ENCODE measurements at places on chromosomes 5 and 9.

DNA sequence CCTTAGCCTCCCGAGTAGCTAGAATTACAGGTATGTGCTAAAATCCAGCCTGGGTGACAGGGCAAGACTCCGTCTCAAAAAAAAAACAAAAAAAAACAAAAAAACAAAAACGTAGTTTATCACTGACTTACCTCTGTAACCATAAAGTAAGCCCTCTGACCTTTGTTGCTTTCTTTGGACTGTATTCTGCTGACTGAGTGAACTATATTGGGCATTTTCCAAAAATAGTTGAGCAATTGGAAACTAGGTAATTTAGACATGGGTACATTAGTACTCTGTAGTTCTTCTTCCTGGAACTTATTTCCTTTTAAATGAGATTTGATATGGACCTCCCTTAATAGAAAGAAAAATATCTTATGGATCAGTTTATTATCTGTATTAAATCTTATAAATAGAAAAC, 66.6 kb downstream of the ANKHD1 start:
- no peak for DNase-seq

DNA sequence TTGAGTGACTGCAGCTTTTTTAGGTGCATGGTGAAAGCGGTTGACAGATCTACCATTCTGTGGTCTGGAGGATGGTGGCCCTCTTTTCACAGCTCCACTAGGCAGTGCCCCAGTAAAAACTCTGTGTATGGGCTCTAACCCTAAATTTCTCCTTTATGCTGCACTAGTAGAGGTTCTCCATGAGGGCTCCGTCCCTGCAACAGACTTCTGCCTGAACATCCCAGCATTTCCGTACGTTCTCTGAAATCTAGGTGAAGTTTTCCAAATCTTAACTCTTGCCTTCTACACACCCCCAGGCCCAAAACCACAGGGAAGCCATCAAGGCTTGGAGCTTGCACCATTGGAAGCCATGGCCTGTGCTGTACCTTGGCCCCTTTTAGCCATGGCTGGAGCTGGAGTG, 1898.1 kb upstream of the NUDT12 start:
- no peak for DNase-seq

DNA sequence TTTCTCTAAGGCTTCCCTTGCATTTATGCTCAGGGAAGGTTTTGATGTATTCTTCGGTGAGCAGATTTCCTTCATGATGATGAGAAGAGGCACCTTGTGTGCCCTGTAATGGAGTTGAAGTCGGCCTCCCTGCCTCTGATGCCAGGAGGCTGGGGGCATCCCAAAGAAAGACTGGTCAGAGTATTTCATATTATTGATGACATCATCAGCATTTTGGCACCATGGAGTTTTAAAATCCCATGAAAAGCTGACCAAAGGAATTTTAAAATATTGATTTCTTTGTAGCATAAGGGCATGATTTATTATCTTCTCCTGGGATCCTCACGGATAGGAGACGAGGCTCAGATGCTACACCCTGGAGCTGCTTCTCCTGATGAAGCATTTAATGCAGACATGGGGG, 231.2 kb upstream of the IRX1 start:
- DNase-seq = no peak

GRCh38 chr5:33367416-33367815, 73.3 kb upstream of the TARS1 start:
- DNase-seq = no peak

DNA sequence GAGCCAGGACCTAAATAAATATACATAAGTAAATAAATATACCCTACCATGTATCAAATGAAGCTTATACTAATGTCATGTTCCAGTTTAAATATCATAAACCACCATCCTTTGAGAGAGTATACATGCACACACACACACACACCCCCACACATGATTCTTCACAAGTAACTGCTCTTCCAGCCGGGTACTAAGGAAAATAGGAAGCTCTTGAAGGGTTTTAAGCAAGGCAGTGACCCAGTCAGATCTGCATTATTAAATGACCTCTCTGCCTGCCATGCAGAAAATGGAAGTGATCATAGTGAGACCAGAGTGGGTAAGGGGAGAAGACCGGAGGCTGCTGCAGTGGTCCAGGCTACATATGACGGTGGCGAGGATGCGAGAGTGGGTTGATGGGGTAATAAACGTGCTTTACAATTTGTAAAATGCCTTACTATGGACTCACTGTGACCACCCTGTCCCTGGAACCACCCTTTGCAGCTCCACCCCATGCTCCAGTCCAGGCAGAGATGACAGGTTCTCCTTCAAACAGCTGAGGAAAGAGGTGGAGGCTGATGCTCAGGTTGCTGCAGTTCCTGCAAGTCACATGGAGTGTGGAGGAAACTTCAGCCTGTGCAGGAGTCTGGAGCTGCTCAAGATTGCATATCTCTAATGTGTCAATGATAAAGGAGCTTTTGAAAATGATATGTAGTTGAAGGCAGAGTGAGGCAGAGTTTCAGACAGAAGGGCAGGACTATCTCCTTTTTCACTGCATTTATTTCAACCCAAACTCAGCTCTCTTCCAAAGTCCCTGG, 38.8 kb upstream of the NDFIP1 start:
- no peak for DNase-seq

GRCh38 chr9:76772686-76773445, 8.6 kb downstream of the PCA3 start:
- no peak for DNase-seq

DNA sequence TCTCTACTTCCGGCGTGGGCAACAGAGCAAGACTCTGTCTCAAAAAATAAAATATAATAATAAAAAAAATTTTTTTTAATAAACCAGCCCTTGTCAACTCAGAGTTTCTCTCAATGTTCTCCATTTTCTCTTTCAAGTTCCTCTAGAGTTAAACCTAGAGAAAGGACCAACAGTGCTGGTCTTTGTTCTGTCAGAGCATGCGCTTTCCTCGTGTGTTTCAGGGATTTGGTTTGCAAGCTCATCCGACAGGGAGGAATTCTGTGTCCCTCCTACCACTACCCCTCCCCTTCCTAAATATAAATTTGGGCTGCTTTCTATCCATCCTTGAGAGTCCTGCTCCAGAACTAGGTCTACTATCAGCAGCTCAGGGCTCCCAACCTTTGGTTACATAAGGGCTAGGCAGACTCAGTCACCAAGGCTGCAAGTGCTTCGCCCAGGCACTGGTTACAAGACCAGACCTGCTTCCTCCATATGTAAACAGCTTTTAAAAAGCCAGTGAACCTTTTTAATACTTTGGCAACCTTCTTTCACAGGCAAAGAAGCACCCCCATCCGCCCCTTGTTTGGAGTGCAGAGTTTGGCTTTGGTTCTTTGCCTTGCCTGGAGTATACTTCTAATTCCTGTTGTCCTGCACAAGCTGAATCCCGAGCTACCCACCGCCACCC, 13.5 kb downstream of the SETX start:
- no peak for DNase-seq

DNA sequence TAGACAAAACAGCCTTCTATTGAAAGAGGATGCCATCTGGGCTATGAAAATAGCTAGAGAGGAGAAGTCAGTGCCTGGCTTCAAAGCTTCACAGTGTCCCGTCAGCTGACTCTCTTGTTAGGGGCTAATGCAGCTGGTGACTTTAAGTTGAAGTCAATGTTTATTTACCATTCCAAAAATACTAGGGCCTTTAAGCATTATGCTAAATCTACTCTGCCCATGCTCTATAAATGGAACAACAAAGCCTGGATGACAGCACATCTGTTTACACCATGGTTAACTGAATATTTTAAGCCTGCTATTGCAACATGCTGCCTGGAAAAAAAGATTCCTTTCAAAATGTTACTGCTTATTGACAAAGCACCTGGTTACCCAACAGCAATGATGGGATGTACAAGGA, 309.1 kb downstream of the NTRK2 start:
- no peak for DNase-seq

GRCh38 chr5:131756942-131757341, 39.9 kb downstream of the FNIP1 start:
- no peak for DNase-seq

- no peak for DNase-seq
Observed at GRCh38 chr9:11792870-11793269, 900.3 kb upstream of the TYRP1 start.

GRCh38 chr9:117413346-117414219, 1.3 kb downstream of the ASTN2 start:
- DNase-seq = no peak

- DNase-seq = no peak
Observed at GRCh38 chr9:34143116-34143515, 16.6 kb upstream of the DCAF12 start.

DNA sequence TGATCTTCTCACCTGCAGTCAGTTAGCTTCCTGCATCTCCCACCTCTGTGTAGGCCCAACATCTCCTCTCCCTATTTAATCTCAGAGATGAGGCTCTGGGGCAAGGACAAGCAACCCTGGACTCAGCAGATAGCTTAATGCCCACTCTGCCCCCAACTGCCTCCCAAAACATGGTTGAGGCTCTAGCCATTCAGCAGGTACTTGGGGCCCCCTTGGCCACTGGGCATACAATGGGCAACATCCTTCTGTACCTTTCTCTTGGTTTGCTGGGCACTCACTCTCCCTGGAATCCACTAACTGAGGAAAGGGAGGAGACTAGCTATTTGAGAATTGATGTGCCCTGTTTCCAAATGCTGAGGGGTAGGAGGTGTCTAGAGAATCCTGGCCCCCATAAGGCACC, 9.4 kb downstream of the IGIP start:
- no peak for DNase-seq

DNA sequence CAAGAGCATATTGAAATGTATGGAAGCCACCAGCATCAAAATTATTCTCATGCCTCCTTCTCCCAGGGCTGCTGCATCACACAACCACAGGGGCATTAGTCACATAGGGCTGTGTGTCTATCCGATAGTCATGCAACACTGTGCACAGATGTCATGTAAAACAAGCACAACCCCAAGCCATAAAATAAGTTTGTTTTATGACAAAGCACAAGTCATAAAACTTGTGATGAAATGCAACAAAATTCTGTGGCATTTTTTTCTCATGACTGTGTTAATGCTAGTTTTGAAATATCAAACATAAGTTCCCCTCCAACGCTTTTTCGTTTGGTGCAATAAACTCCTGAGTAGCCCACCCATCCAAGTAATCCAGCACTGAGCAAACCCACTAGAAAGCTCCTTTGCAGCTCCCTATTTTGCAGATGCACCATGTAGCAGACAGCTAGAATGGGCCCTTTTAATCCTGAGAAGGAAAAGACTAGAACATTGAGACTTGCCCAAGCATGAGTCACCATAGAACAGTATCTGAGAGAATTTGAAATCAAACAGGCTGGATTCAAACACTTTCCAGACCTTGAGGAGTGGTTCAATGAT, 93.3 kb upstream of the ZNF366 start:
- DNase-seq = no peak

DNA sequence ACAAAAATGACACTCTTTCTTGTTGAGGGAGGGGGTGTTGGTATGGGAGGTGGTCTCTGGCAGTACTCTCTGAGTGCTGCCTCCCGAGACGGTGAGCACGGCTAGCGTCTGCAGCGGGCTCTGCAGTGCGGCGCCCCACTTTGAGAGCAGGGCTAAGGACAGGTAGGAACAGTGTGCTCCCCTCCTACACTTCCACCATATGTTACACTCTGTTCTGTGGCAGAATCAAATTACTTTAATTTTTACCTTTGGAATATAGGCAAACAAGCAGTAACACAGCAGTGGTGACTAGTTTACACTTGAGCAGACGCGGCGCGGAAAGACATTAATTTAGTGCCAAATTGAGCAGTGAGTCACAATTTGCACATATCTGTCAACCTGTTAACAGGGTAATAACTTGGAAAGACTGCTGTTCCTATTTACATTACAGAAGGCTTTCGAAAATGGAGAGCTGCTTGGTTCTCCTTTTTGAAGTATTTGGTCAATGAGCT, 136.3 kb downstream of the MED27 start:
- DNase-seq = no peak

- DNase-seq = no peak
Observed at GRCh38 chr9:117704024-117704575, at the start of gene TLR4. TSS of gene TLR4 (plus strand) at chr9:117704403. CDS start at chr9:117704473, 70 bp downstream.

DNA sequence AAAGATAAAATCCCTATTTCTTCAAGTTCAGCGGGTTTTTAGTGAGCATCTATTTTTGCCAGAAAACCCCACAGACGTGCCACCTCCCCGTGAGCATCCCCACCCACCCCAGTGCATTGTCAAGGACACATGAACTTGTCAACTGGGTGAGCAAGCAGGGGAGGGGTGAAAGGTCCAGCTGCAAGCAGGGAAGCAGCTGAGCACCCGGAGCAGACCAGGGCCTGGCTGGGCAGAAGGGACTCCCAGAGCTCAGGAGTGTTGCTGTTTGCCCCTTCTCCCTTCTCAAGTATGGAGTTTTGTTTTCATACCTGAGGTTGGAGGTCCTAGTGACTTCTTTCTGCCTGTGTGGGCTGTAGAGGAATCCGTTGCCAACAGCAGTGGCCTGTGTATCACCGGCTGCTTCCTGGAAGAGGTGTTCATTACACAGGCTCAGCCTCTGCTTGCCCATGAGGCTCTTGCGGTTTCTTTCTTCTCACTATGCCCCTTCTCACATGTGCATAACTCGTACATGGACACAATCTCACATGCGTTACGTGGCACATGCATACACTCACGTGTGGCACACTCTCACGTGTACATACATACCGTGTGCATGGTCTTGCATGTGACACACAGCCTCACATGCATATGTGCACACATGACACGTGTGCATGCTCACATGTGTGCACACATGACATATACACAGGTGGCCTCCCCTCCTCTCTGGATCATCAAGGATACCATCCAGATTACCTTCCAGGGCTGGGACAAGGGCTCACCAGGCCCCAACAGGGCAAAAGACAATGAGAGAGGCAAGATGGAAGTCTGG, 126.7 kb downstream of the MVB12B start:
- DNase-seq = no peak

- no peak for DNase-seq
Observed at GRCh38 chr9:1871626-1872419, 143.3 kb upstream of the SMARCA2 start.

DNA sequence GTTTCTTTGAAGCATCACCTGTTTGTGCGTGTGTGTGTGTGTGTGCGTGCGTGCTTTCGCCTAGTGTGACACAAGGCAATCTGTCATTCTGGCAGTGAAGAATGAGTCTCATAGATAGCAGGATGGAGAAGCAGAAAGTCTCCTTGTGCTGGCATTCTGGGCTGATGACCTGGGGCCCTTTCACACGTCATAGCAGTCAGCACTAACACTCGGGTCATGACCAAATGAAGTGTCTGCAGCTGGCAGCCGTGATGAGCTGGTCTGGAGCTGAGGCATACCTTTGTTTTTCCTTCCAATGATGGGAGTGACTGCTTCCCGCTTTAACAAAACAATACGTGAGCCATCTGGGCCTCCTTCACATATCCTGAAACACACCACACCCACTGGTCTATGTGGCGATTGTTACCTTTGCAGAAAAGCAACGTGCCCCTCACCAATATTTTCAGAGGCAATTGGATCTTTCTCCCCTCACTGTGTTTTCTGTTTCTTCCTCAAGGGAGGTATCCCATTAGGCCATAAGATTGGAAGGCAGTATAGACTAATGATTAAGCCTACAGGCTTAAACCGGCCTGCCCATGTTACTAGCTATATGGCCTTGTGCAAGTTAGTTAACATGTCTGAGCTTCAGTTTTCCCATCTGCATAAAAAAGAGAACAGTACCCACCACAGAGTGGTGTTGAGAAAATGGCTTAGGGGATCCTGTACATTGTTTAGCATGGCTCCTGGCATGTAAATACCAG, 88.8 kb downstream of the SREK1 start:
- no peak for DNase-seq

GRCh38 chr5:110736753-110737152, 2.1 kb upstream of the SLC25A46 start:
- DNase-seq = no peak

- DNase-seq = no peak
Observed at GRCh38 chr5:4384649-4385048, 755.5 kb upstream of the ADAMTS16 start.

Data from activated gamma-delta T cell treated with anti-CD3 and anti-CD28 coated beads, Interleukin-2, amount 50 U/mL, for 16 hours (primary cell).